ENCODE measurements at places on chromosomes 13 and 19.

GRCh38 chr13:34833562-34834182 is 108.4 kb upstream of the NBEA start:
- DNase-seq, result peak; percentile 29

DNA sequence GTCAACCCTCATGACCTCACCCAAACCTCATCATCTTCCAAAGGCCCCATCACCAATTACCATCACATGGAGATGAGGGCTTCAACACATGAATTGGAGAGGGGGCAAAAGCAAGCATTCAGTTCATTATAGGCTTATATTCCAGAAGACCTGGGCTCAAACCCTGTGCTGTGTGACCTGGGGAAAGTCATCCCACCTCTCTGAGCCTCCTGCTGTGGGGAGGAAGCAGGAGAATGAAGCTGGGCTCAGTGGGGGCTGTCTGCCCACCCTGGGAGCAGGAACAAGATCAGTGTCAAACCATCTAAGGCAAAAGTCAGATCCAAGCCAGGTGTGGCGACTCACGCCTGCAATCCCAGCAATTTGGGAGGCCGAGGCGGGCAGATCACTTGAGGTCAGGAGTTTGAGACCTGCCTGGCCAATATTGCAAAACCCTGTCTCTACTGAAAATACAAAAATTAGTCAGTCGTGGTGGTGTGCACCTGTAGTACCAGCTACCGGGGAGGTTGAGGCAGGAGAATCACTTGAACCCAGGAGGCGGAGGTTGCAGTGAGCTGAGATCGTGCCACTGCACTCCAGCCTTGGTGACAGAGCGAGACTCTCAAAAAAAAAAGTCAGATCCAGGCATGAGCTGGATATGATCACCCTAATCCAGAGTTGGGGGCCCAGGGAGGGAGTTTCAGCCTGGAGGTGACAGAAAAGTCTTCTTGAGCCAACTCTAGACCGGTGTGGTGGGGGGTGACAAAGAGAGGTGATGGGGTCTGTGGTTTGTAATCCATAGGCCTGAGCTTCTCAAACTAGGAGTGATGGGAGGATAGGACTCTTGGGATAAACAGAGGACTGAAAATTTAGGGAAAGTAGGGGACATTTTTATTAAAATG is 1.6 kb upstream of the TPM4 start:
- DNase-seq, result no peak

- DNase-seq, result no peak
Measured at GRCh38 chr19:31357315-31357673, 8.1 kb upstream of the TSHZ3 start.

DNA sequence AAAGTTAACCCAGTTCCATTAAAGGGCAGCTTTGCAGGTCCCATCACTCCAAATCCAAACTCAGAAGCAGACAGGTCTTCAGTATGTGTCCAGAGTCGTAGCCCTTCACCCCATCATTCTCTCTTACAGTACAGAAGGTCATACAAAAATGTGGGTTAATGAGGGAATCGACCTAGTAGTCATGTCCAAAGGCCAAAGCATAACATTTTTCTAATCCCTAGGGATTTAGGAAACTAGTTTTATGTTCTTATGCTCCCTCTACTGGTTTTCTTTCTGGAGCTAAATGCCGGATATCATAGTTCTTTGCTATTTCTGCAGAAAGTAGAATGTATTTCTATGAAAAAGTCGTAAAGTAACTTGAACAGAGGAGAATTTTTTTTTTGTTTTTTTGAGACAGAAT is 72.2 kb downstream of the DHRS12 start:
- peak; percentile 79 for DNase-seq

GRCh38 chr13:37918751-37919150 is 49.2 kb upstream of the TRPC4 start:
- DNase-seq, result no peak

- peak; percentile 69 for DNase-seq
Measured at GRCh38 chr13:94317063-94317491, 162.4 kb downstream of the DCT start.

DNA sequence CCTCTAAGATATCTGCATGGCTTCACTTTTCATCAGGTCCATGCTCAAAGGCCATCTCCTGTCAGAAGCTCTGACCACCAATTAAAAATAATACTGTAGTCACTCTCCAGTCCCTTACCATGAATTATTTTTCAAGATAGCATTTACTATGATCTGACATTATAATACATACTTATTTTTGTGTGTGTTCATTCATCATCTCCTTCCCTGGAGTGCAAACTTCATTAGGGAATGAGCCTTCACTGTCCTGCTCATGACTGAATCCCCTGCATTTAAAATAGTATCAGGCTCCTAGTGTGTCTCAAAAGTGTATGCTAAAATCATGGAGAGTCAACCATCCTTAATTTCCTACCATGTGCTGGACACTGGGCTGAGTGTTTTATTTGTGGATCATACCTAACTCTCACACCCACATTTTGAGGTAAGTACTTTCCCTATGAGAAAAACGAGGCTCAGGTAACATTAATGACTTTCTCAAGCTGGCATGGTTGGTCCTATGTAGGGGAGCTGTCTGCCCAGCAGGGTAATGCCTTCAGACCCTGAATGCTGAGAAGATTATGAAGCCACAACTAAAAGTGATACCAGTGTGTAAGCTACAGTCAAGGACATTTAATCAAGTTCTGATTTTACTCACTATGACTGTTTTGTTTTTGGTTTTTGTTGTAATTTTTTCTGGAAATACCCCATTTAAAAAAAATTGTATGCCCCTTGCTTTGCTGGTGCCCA is 16.3 kb downstream of the PLA2G4C start:
- no peak for DNase-seq
